ENCODE measurements at places on chromosomes 11 and 22.

GRCh38 chr11:73306977-73307322 is 1.1 kb upstream of the ARHGEF17 start:
- no peak for DNase-seq

- no peak for DNase-seq
Observed at GRCh38 chr11:34267417-34267816, 90.4 kb downstream of the ABTB2 start.

GRCh38 chr11:121936781-121937447 is 179.1 kb downstream of the BLID start:
- no peak for DNase-seq

- DNase-seq = no peak
Observed at GRCh38 chr22:49894322-49895054, 23.8 kb downstream of the ALG12 start.

DNA sequence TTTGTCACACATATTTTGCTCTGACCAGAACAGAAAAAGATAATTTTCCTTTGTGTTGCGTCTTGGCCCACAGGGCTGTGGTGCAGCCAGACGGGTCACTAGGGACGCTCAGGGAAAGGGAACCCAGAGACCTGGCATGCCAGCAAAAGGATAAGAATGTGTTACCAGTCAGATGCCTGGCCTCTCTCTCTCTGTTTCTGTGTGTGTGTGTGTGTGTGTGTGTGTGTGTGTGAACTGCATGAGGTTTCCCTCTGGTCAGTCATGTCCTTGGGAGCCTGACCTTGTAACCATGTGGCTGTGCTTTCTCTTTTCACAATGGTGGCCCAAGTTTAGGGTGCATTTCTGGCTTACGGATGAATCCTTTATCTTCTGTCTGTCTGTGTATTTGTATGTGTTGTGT is 25.4 kb downstream of the CCKBR start:
- no peak for DNase-seq

DNA sequence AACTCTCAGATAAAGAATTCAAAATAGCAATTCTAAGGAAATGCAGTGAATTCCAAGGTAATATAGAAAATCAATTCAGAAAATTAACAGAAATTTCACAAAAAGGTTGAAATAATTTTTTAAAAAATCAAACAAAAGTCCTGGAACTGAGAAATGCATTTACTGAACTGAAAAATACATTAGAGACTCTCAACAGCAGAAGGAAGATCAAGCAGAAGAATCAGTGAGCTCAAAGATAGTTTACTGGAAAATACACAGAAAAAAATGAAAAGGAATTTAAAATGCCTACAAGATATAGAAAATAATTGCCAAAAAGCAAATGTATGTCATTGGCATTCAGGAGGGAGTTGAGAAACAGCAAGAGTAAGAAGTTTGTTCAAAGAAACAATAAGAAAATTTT is 107.3 kb downstream of the BUD13 start:
- no peak for DNase-seq

- DNase-seq = no peak
Observed at GRCh38 chr11:15651816-15652215, 537.1 kb downstream of the INSC start.

DNA sequence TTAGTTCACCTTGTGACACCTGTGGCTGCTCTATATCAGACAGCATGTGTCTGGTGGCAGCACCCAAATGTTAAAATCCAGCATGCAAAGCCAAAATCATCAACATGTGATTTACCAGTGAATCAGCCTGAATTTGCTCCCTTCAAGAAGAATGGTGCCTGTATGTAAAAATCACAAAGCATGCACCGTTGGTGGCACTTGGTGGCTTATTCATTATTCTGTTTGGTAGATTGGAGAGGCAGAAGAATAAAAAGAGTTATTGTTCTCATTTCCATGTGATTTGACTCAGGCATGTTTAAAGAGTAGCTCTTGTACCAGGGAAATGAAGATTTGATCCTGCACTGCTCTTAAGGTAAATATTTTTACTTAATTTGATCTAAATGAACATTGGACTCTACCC is 143.9 kb upstream of the MPPED2 start:
- no peak for DNase-seq

DNA sequence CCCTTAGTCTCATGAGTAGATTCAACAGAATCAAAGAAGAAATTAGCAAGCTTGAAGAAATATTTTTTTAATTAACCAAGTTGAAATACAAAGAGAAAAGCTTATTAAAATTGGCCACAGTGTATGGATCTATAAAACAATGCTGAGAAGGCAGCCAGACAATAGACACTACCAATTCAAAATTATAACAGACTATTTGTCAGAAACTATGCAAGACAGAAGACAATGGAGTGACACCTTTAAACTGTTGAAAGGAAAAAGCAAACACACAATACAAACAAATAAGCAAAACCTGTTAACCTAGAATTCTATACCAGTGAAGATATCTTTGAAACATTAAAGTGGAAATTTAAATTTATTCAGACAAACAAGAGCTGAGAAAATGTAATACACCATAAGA is 225.4 kb downstream of the CASP12 start:
- no peak for DNase-seq

- no peak for DNase-seq
Observed at GRCh38 chr11:102438311-102439062, 14.1 kb downstream of the TMEM123 start.

GRCh38 chr11:3920148-3920852 is 64.8 kb downstream of the STIM1 start:
- no peak for DNase-seq

- DNase-seq = no peak
Observed at GRCh38 chr11:58787903-58788302, 56.2 kb upstream of the GLYAT start.

DNA sequence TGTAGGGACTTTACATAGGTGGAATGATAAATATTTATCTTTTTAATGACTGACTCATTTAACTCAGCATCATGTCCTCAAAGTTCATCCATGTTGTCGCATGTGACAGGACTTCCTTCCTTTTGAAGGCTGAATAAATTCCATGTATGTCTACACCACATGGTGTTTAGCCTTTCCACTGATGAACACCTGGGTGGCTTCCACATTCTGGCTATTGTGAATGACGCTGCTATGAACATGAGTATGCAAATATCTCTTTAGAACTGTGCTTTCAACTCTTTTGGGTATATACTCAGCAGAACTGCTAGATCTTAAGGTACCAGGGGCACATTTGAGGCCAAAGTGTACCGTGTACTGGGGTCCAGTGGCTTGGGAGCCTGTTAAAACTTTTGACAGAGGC is 24.1 kb downstream of the LARGE1 start:
- DNase-seq = no peak

GRCh38 chr22:41963453-41964111 is 5.7 kb upstream of the SEPTIN3 start:
- DNase-seq = no peak

- DNase-seq = no peak
Observed at GRCh38 chr22:34294986-34295385, 374.7 kb upstream of the LARGE1 start.

GRCh38 chr11:133219543-133219942 is 312.8 kb downstream of the OPCML start:
- DNase-seq = no peak

DNA sequence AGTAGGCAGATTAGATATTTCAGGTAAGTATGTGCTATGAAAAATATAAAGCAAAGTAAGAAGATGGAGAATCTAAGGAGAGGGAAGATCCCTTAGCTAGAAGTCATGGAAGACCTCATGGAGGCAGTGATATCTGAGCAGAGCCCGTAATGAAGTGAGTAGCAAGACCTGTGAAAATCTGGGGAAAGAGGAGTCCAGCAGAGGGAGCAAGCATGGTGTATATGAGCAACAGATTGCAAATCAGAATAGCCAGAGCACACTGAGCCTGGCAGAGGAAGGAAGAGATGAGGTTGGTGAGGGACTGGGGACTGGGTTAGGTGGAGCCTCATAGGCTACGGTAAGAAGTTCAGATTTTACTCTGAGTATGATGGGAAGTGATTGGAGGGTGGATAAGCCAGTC is 9.4 kb downstream of the LHFPL7 start:
- no peak for DNase-seq

GRCh38 chr11:72254299-72254993 is 10.5 kb upstream of the PHOX2A start:
- no peak for DNase-seq

DNA sequence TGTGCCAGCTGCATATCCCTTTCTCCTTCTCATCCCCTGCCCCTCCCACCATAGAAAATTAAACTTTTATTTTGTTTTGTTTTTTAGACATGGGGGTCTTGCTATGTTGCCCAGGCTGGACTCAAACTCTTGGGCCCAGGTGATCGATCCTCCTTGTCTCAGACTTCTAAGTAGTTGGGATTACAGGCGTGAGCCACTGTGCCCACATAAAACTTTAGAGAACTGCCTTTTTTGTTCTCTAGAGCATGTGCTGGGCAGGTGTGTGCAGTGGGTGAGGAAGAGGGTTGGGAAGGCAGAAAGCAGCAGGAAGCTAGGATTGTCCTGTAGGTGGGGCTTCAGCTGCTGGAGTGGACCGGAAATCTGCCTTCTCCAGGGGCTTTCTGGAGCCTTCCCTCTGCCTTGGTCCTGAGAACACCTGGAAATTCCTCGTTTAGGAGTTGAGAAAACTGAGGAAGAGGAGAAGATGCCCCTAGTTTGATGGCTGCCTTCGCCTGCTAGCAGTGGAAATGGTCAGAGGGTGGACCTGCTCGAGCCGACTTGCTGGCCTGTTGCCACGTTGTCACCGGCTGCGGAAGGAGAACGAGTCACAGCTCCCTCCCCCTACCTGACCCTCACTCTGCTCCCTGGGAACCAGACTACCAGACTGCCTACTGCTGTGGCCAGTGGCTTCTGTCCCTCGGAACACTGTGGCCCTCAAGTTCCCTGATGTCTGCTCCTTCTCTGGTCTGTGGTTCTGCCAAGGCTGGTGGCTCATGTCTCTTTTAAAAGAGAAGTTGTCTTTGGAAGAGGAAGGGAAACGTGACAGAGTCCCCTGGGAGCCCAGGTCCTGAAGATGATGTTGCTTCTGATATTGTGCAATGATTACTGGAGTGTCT is 4.0 kb downstream of the ST14 start:
- no peak for DNase-seq

DNA sequence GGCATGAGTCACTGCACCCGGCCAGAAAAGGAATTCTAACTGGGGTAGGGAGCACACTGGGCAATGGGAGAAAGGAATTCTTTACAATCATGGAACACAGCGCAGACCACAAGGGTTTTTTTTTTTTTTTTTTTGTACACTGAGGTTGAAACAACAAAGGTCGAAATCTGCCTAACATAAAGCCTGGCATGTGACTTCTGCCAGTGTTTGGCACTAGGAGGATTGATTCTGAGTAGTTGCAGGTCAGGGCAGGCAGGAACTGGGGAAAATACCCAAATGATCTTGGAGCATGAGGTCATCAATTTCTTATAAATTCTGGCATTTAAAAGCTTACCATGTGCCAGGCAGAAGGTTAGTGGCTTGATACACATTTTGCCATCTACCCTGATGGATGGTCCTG is 202.0 kb upstream of the SNX19 start:
- DNase-seq = no peak

- DNase-seq = no peak
Observed at GRCh38 chr11:70159627-70160570, 43.2 kb upstream of the FADD start.

DNA sequence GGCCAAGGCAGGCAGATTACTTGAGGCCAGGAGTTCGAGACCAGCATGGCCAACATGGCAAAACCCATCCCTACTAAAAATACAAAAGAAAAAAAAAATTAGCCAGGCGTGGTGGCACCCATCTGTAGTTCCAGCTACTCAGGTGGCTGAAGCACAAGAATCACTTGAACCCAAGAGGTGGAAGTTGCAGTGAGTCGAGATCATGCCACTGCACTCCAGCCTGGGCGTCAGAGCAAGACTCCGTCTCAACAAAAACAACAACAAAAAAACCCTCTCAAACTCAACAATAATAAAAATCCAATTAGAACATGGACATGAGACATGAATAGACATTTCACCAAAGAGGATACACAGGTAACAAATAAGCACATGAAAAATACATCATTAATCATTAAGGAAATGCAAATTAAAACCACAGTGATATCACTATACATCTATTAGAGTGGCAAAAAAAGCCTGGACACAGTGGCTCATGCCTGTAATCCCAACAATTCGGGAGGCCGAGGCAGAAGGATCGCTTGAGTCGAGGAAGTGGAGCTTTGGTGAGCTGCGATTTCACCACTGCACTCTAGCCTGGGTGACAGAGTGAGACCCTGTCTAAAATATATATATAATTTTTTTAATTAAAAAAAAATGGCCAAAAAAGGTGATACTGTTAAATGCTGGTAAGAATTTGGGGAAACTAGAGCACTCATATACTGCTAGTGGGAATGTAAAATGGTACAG is 12.7 kb upstream of the SEPTIN5 start:
- DNase-seq = no peak

GRCh38 chr11:100706179-100706578 is 19.1 kb downstream of the ARHGAP42 start:
- no peak for DNase-seq

GRCh38 chr22:38861927-38862326 is 10.1 kb downstream of the CBX6 start:
- DNase-seq = no peak

GRCh38 chr22:50606946-50607658 is 6.5 kb downstream of the MAPK8IP2 start:
- no peak for DNase-seq

- DNase-seq = no peak
Observed at GRCh38 chr22:23903328-23903971, 9.3 kb downstream of the MIF start.

GRCh38 chr11:102332611-102332994 is 14.4 kb upstream of the BIRC2 start:
- DNase-seq = no peak

DNA sequence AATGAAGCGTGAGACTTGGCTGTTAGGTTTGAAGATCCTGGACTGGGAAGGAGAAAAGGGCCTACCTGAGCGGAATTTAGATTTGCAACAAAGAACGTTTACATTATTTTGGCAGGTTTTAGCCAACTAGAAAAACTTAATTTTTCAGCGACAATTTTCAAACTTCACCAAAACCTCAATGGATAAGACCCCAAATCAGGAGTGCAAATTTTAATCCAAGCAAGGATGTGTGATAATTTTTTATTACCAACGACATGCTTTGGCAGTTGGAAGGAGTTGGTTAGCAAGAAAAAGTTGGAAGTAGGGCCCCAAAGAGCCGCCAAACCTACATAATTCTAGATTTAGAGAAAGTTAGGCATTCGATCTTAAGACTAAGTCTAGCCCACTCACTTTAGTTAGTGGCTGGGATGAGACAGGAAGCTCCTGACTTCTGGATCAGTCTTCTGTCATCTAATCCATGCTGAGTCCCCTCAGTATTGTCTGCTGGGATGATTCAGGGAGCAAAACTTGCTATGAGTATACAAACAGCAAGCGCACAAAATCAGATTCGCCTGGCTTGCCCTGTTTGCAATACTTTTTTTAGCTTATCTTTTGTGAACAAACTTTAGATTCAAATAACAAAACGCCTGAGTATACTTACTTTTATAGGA is 787 bp upstream of the RDX start:
- no peak for DNase-seq

DNA sequence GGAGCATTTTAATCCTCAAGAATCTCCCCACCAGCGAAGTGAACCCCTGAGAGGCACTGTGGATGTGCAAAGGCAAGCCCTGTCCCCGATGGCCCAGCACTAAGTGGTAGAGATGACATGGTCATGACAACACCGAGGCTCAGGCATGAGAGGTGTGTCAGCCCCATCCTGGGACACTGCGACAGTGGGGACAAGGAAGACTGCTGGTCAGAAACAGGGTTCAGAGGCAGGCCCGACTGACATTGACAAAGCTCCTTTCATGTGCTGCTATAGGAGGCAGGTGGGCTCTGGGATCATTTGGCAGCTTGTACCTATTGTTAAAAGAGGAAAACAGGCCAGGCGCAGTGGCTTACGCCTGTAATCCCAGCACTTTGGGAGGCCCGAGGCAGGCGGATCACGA is 54.3 kb upstream of the MYEOV start:
- no peak for DNase-seq
